ENCODE measurements at places on chromosomes 3 and 15. TPM values are rescaled to one million over a fixed set of nuclear protein-coding genes. Genes with fewer than 3 reads are reported as not detected.

- no peak overlapping the region for H3K27ac ChIP-seq
- no peak for DNase-seq
- H3K4me1 ChIP-seq, result no peaks in the 10 kb centered on the region
These were observed 8.6 kb upstream of the ADAM10 start for GRCh38 chr15:58758141-58758540.

GRCh38 chr3:160330109-160330508 is 68.9 kb downstream of the IFT80 start:
- H3K4me1 ChIP-seq, result no peaks in the 10 kb centered on the region
- no peak overlapping the region for H3K27ac ChIP-seq
- H3K36me3 ChIP-seq, result no peaks in the 10 kb centered on the region
- DNase-seq, result no peak
- H3K27me3 ChIP-seq, result no peaks in the 10 kb centered on the region
- H3K4me3 ChIP-seq, result no peak overlapping the region

DNA sequence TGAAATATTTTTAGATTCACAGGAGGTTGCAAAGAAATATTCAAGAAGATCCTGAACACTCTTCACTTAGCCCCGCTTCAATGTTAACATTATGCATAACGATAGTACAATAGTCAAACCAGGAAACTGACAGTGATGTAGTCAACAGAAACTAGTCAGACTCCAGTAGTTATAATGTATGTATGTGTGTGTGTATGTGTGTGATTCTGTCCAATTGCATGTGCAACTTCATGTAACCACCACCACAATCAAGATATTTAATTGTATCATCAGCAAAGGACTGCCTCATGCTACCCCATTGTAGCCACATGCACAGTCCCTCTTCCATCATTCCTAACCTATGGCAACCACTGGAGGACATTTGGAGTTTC is 77.9 kb downstream of the APBA2 start:
- no peaks in the 10 kb centered on the region for H3K27me3 ChIP-seq
- no peak overlapping the region for H3K27ac ChIP-seq
- no peaks in the 10 kb centered on the region for H3K36me3 ChIP-seq
- no peak overlapping the region for H3K4me3 ChIP-seq
- no peak for DNase-seq

Gene VWA5B2
- total RNA-seq, result not detected

Gene GOLGA6L25
- not detected for total RNA-seq
